ENCODE measurements at places on chromosomes 2 and 18. TPM values are rescaled to one million over a fixed set of nuclear protein-coding genes. Genes with fewer than 3 reads are reported as not detected.

The SERPINB13 gene
- total RNA-seq: not detected

The ALPG gene
- total RNA-seq: 0.94 TPM

The ABCG8 gene
- 0.25 TPM for total RNA-seq

The UGT1A3 gene
- not detected for total RNA-seq

The AQP12A gene
- not detected for total RNA-seq

The PDCD1 gene
- 0.30 TPM for total RNA-seq

The NYAP2 gene
- total RNA-seq: not detected

DNA sequence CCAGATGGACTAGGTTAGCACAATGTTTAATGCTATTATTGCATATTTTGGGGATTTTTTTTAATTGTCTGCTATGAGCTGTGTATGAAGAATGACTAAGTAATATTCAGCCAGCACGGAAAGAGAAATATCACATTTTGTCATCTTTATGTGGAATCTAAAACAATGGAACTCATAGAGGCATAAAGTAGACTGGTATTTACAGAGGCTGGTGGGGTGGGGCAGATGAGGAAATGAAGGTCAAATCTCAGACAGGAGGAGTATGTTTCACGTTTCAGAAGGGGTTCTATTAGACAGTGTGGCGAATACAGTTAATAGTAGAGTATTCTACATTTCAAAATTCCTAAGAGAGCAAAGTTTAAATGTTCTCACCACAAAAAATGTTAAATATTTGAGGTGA, 4.7 kb downstream of the CDH19 start:
- no peak for DNase-seq

DNA sequence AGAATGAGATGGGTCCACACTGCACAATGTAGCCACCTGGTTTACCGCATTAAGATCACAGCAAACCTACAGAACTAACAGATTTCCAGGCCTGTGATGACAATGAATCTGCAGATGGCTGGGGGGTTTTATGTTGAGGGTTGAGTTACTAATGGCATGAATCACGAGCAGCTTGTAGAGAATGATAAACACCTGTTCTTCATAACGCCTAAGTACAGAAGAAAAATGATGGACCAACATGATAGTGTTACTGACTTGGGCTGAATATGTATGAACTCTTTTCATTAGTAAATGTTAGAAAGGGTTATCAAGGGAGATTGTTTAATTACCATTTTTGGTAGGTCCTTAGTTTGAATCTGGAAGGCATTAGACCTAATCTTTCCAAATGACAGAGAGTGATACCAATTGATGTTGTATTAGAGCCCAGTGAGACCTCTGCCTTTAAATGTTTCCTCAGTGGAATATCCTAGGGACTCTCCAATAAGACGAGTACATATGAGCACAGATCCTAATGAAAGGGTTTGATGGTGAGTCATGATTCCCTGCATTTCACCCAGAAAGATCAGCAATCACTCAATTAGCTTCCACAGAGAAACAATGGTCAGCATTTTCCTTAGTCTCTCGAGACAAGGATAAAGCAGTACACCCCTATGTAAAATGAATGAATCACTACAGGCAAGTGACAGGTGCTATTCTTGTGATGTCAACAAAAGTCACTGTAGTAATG, 243.8 kb downstream of the DLGAP1 start:
- DNase-seq: no peak

- no peak for DNase-seq
Measured at GRCh38 chr2:227036527-227036926, 127.5 kb downstream of the COL4A4 start.

DNA sequence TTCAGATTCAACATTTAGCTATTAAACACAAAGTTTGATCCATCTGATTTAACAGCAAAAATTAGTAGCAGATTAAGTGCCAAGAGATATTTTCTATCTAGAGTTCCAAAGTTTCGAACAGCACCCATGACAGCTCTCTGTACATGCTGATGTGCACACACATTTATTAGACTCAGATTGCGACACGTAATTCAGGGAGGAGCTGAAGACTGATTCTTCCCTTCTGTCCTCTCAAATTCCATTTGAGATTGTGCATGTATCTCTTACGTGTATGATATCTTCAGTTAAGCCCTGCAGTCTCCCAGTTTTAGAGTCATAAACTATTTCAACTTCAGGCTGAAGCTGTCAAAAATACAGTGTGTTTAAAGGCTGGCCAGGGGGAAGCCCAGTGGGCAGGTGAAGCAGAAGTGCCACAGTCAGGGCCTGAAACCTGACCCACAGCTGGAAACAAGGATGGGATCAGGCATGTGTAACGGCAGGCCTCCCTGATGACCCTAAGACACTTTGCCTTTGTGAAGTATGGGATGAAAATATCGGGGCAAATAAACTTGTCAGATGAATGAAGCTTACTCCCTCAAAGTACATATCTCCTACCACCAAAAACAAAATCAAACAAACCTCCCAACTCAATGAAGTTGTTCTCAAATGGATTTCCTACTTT, 30.6 kb downstream of the CYB5A start:
- DNase-seq: no peak

DNA sequence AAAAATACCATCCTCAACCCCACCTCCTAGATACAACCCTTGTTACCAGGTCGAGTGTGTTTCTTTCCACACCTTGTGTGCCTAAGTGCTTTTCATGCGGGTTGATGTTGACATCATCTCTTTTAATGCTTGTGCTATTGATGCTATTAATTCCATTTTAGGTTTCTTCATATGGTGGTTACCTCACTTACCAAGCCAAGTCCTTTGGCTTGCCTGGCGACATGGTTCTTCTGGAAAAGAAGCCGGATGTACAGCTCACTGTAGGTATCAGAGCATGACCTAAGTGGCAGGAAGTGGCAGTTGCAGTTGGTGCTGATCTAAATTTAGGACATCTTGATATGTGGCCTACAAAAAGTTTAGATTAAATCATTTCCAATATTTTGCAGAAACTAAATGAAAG, 149.9 kb upstream of the TTC39C start:
- no peak for DNase-seq

- no peak for DNase-seq
Measured at GRCh38 chr2:85257970-85258605, 69.7 kb downstream of the TGOLN2 start.

- peak; percentile 69 for DNase-seq
Measured at GRCh38 chr2:67650291-67651133, 253.4 kb downstream of the ETAA1 start.

DNA sequence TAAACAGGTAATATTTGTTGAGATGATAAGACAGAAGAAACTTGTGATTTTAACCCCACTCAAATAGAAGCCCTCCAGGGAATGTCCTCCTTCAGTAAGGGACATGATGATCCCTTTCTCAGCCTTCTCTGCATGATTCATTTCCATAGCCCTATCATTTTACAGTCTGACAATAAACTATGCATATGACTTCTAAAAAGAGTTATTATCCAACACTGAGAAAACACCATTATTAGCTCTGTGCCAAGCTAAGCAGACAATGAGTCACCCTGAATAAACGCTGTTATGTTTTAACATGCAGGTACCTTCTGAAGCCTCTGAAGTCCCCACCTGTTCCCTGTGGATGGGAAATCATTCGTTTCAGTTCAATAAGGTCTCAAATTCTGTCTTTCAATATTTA, 54.7 kb downstream of the DTNB start:
- DNase-seq: no peak

GRCh38 chr2:181419129-181419855, 37.9 kb upstream of the ITGA4 start:
- no peak for DNase-seq

DNA sequence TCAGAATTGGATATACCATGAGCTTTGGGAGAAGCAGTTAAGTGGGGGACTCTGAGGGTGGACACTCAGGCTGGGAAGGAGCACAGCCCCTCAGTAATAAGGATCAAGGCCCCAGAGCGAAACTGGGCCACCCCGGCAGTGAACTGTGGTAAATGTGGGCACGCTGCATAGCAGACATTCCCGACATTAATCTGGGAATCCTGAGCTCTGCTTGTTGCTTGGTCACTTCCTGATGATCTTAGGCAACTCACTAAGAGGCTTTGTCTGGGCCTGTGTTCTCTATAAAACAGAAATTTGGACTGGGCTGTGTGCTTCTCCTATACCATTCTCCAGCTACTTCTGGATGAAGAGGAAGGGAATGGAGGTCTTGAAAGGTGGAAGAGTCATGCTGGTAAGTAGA, 4.8 kb downstream of the TGFBRAP1 start:
- DNase-seq: no peak

GRCh38 chr2:18993756-18994338, 364.6 kb downstream of the OSR1 start:
- no peak for DNase-seq

GRCh38 chr2:239310401-239311061, 90.3 kb downstream of the HDAC4 start:
- no peak for DNase-seq

DNA sequence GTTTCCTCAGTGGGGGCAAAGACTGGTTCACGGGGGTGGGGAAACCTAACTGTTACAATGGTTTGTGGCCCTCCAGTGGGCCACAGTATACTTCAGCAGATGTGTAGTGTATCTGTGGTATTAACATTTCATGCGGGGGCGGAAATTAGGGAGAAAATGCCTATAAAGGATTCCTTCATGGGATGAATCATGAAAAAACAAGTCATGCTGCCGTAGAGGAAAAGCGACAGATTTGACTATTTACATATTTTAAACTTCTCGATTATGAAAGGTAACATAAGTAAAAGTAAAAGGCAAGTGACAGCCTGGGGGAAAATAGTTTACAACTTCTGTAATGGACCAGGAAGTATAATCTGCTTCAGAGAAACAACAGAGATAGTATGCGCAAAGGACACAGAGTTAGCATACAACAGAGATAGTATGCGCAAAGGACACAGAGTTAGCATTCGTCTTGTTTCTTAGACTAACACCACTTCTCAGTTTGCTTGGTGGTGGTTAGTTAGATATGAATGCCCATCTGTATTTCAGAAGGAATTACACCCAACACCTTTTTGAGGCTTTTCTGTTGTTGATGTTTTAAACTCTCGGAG, 41.1 kb downstream of the MRPS9 start:
- no peak for DNase-seq
